GM04504 (cell line): ENCODE measurements at places on chromosomes 16 and 17.

- DNase-seq, result no peak
These were observed 26.6 kb upstream of the C17orf107 start for GRCh38 chr17:4872786-4873185.

DNA sequence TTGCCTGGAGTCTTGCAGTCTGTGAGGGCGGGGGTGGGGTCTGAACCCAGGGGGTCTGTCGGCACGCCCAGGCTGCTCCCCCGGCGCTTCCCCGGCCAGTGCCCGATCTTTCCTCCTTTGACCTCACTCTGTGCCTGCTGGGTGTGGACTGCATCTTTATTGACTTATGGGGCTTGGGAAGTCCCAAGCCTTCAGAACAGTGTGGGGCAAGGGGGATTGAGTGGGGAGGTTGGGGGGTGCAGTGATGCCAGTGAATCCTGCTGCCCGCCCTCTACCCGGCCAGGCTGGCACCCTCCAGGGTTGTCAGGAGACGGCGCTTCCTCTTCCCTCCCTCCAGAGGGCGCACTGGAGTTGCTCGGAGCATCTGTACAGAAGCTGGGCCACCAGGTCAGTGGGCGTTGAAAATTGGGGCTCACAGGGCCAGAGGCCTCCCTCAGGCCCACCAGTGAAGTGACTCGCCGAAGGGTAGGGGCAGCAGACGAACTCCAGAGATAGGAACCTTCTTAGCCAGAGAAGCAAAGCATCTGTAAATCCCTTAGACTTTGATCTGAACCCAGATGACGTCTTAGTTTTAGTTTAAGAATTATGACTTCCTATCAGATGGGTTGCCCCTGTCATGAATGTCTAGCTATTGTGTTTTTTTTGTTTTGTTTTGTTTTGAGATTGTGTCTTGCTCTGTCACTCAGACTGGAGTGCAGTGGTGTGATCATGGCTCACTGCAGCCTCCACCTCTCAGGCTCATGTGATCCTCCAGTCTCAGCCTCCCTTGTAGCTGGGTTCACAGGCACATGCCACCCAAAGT, 184.8 kb upstream of the CIBAR2 start:
- DNase-seq, result no peak

DNA sequence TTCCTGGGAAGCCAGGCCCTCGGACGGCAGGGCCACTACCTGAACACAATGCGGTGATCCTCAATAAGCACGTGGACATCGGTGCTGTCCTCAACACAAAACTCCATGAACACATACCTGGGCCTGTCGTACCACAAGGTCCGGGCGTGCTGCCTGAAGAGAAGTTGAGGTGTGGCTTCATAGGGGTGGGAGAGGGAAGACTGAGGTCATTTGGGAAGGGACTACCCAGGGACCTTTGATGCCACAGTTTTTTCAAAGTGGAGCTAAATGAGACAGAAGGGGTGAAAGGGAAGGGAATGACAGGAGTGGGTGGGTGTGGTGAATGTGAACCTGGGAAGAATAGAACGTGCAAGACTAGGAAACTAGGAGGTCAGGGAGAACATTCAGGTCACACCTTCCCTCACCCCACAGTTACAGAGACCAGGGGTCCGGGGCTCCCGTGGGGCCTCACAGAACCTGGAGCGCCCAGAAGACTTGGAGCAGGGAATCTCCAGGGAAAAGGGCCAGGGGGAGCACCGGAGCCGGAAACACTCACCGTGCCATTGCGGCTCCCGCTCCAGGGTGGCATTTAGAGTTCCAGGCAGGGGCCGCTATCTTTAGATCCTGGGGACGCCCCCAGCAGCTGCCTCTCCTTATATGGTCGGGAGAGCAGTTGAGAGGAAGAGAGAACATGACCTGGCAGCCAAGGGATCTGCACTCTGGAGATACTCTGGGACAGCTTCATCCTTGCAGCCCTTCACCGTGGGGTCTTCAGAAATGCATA, at the start of gene PTGES3L:
PTGES3L (minus strand) TSS at position 570 of the 763 bp plus-strand sequence; CDS start at position 543, 27 bp downstream.
- no peak for DNase-seq

DNA sequence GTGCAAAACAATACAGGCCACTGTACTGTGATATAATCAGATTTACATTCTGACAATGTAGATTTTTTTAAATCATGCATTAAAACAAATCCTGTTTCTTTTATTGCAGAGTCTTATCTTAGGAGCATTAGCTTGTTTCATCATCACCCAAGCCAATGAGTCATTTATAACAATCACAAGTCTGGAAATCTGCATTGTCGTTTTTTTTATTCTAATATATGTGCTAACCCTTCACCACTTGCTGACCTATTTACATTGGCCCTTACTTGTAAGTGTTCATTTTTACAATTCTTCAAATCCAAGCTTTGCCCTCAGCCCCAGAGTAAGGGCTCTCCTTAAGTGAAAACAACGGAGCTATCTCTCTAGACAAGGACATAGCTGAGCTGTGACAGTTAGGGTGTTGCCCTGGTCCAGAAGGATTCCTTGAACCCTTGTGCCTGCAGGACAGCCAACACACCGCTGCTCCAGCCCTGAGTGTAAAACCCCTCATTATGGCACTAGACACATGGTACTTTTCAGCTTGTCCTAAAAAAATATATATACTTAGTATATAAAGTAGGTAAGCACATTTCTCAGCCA, 3.7 kb downstream of the CMTM1 start:
- no peak for DNase-seq

- no peak for DNase-seq
These were observed 98.7 kb upstream of the SDK2 start for GRCh38 chr17:73742948-73743381.

GRCh38 chr17:3026856-3027751, 36.3 kb downstream of the OR1D5 start:
- no peak for DNase-seq

DNA sequence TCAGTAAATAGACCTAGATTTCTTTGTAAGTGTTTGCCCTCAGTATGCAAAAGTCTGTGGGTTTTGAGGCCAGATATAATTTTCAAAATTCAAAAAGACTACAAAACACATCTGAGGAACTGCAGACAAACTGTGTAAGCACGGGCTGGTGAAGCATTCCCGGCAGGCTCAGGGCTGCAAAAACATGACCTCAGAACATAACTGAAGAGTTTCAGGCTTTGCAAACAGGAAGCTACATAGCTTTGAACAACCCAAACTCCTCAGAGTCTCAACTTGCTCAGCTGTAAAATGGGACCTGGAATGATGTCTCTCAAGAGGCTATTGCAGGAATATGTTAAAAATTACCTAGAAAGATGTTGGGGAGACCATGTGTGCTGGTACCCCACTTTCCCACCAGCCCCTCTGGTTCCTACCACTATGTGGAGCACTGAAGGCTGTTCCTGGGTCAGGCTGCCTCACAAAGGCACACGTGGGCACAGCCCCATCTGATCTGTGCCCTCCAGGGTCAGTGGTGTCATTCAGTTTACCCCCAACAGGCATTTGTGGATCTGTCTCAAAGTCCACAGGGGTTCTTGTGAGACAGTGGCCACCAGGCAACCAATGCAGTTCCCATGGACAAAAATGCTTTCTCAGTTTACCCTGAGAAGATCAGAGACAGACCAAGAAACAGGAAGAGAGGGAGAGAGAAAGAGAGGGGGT, 72.9 kb downstream of the CREBBP start:
- no peak for DNase-seq
